ENCODE measurements at places on chromosomes 7 and 10. TPM values are rescaled to one million over a fixed set of nuclear protein-coding genes. Genes with fewer than 3 reads are reported as not detected.

DNA sequence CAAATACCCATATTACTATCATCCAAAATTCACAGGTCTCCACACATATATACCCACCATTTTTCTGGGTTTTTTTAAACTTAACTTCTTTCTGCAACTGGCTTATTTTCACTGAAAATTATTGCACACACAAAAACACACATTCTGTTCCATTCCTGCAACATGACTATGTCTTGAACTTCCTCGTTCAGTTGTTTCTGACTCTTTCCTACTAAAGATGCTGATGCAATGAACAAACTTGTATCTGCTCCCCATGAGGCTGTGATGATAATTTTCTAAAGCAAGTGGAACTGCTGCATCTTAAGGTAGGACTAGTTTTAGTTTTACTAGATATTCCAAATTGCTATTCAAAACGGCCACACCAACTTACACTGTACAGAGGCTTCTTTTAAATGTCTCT lies 77.7 kb downstream of the OSBPL3 start:
- DNase-seq, result no peak

DNA sequence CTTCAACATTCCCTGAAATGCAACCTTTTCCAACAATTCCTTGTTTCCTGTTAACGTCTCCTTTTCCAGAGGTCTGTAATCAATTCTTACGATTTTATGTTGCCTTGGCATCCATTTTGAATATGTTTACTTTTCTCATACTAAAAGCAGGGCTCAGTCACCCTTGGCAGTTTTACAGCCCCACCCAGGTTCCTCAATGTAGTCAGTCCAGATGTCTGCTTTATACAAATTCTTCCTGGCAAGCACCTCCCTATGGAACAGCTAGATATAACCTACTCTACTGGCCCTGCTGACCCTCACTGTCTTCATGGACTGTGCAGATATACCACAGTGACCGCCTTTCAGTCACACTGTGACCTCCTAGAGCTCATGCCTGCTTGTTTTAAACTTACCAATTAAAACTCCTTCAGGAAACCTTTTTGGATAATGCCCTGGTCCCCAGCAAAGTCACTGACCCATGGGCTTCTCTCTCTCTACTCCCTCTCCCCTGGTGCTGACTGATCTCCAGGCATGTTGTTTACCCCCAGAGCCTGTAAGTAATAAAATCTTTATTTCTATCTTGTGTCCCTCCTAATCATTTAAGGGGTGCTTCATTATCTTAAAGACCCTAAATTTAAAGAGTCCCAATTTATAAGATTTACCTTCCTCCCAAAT lies 147.1 kb upstream of the STEAP1 start:
- no peak for DNase-seq

The SLC26A5 gene
- not detected for total RNA-seq

DNA sequence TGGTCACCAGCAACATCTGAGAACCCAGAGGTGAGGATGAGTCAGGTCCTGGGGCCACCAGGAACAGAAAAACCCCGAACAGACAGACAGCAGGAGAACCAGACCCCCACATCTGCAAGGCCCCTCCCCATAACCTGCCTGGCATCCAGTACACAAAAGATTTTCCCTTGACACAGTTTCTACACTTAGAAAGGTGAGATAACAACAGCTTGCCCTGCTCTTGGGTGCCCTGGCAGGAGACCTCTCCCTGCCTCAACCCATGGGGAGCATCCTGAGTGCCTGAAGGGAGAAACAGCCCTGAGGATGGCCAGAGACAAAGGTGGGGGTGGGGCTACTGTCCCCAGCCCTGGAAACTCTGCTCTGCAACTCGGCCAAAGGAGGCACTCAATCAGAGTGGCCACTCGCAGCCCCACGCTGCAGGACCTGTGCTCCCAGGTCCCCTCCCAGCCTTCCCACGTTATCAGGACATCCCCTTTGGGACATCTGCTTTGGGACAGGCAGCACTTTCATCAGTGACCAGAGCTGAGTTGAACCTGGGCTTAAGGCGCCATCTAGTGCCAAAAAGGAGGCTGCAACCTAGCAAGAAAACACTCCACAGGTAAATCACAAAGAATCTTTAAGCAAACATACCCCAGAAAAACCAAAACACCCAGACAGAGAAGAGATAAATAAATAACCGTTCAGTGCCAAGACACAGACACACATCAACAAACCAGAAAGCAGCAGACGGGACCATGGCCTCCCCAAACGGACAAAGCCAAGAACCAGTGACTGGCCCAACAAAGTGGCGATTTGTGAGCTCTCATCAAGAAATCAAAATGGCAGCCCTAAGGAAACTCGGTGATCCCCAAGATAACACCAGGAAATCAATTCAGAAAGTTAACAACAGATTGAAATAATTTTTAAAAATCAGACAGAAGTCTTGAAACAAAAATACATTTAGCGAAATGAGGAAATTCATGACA lies 233.7 kb downstream of the PTPRN2 start:
- DNase-seq, result peak; percentile 46

DNA sequence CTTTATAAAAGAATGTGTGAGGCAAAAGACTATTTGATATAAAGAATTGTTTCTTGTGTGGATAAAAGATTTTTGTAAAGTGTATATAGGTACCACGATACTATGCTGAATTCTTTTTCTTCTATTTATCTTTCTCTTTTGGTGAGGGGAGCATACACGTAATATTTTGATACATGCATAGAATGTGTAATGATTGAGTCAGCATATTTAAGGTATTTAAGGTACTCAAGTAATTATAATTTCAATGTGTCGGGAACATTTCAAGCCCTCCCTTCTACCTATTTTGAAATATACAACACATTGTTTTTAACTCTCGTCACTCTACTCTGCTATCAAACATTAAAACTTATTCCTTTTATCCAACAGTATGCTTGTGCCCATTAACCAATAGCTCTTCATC lies 1221.6 kb upstream of the PHF14 start:
- no peak for DNase-seq

DNA sequence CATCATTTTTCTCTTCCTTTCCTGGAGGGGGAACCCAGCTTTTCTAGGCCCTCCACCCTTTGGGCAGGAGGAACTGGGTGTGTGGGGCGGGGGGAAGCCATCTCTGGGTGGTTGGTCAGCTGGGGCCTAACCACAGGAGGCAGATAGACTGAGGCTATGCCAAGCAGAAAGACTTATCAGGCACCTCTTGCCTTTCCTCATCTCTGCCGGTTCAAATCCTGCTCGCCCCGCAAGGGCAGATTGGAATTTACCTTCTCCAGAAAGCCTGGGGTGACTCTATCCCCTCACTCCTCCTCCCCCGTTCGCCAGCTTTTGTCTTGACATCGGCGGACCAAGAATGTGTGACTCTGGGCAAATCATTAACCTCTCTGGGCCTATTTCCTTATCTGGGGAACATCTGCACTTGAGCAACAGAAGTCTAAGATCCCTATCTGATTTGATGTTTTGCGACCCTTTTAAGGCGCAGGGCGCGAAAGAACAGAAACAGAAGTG lies 584 bp upstream of the GARS1 start:
- DNase-seq, result peak; percentile 47

GRCh38 chr7:79452032-79452494 lies 1.4 kb downstream of the MAGI2 start:
- peak; percentile 65 for DNase-seq

DNA sequence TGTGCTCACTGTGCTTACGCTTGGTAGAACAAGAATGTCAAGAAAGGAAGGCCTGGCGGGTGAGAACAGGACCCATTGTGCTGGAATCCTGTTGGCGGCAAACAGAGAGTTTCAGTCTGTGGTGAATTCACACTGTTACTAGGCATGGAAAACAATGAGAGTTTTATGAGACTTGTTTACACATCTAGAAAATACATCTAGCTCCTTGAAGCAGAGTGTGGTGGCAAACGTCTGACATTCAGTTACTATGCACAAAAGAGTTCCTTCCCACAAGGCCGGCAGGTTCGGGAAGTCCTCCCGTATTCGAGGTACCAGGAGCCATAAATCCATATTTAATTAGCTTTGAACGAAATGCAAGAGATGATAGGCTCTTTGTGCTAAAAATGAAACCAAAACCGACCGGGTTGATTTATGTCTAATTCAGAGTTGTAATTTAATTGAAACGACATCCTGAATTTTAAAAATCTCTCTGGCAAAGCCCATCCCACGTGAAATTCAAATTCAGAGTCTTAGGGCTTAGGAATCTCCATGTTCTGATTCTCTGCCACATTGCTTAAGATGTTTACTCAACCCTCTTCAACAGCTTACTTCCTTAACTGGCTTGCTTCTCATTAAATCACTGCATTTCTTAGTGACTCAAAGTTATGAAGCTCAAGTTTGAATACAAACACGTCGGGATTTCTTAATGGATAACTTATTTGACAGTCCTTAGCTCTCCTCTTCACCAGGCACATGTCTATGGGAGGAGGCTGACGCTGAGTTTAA lies 299.9 kb upstream of the PITRM1 start:
- DNase-seq, result peak; percentile 78

DNA sequence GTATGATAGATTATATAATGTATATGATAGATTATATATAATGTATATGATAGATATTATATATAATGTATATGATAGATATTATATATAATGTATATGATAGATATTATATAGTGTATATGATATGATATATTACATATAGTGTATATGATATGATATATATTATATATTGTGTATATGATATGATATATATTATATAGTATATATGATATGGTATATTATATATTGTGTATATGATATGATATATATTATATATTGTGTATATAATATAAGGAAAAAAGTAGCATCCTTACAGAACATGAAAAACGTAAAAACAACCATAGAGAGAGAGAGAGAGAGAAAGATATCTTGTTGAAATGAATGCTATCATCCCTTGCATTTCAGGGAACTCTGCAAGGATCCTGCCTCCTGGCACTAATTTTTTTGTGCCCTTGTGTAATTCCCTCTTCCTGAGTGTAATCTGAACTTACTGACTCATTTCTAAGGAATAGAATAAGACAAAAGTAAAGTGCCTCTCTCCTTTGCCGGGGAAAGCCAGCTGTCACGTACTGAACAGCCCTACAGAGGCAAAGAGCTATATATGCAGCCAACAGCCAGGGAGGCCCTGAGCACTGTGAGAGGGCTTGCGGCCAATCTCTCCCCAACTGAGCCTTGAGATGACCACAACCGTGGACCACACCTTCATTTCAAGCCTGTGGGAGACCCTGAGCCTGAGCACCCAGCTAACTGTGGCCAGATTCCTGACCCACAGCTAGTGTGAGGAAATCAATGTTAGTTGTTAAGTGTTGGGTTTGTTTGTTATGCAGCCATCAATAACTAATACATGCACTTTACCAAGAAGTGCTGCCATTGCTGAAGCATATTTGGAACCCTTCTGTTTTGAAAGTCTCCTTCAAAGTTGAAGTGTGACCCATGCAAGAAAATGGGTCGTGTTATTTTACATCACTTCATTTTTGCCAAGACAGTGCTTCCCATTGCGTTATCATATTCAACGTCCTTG lies 61.1 kb upstream of the EZH2 start:
- peak; percentile 73 for DNase-seq

GRCh38 chr10:54667136-54667535 lies 133.9 kb downstream of the PCDH15 start:
- no peak for DNase-seq

The BAMBI gene
- total RNA-seq, result 39.1 TPM

GRCh38 chr10:19815036-19815730 lies 1.0 kb upstream of the PLXDC2 start:
- no peak for DNase-seq

DNA sequence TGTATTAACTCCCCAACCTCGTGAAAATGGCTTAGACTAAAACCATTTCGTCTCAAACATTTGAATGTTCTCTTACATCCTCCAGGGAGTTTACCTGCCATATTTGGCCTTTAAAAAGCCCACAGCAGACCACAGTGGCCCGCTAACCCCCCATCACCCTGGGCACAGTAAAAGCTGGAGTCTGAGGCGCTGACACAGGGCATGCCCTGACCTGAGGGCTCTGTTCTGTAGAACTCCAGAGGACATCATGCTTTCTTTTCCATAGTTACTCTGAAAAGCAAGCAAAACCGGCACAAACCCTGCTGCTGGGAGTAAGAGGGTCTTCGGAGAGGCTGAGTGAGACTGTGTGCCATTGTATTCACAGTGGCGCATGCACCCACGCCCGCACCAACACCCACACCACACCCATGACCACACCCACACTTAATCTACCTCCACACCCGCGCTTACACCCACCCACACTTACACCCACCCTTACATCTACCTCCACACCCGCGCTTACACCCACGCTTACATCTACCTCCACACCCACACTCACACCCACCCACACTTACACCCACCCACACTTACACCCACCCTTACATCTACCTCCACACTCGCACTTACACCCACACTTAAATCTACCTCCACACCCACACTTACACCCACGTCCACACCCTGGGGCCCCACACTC lies 32.1 kb downstream of the LRRC27 start:
- DNase-seq, result no peak

- no peak for DNase-seq
Observed at GRCh38 chr10:61753453-61753852, 90.7 kb downstream of the CABCOCO1 start.

GRCh38 chr7:16728811-16729210 lies 24.7 kb upstream of the TSPAN13 start:
- no peak for DNase-seq

DNA sequence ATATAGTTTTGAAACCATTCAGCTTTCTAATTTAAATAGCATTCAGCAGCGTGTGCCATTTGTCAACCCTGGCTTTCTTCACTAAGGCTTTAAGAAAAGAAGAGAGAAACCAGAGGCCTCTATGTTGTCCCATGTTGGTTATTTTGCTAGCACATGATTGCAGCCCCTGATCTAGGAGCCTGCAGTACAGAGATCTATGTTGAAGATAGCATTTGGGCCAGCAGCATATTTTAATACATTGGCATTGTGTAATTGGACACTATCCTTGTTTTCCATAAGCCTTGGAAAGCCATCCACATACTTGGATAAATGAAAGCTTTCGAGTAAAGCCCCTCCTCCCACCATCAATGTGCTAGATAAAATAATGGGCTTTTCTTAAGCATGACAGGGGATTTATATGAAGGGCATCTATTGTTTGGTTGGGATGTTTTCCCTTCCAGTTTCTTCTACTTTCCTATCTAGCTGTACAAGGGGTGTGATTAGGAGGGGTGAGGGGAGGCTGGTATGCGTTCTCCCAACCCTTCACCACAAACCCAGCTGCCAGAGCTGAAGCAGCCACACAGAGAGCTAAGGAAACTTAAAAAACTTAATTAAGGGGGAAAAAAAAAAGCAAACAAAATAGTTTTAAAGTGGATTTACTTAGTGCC lies 23.1 kb upstream of the SDHAF3 start:
- peak; percentile 37 for DNase-seq

The NUDT13 gene
- 3.6 TPM for total RNA-seq

DNA sequence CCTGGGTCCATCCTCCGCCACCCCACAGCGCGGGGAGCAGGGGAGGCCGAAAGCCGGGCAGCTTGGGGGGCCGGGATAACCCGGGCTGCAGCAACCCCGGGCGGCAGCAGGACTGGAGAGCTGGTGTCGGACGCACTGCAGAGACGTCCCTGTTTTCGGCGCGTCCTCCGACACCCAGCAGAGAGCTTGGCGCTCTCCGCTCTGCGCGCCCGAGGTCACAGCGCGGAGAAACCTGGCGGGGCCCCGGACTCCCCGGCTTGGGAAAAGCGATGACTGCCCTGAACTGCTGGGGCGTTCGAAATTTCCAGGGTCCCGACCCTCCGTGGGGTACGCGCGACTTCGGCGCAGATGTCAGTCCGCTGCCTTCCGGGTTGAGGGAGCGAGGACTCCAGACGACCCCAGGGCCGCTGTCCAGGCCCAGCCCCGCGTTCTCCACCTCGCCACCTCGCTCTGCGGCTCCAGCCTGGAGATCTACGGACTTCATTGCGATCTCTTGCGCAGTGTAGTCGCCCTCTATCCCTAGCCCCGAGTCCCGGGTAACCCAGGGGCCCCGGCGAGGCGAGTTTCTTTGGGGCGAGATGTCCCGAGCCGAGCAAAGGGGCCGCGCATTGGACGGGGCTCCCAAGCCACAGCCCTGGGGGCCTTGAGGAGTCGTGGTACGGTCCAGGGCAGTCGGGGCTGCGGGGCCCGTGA lies 617 bp upstream of the FOXI2 start:
- no peak for DNase-seq

Data from RPMI7951 (cell line).